Renal cortical epithelial cell (primary cell): ENCODE measurements at places on chromosomes 7 and 10. TPM values are rescaled to one million over a fixed set of nuclear protein-coding genes. Genes with fewer than 3 reads are reported as not detected.
A peak's percentile ranks its signal among the peaks of the same experiment; 100 is the strongest.

Gene PARP12
- 37.9 and 61.8 TPM in 2 replicates for total RNA-seq

Gene FXYD4
- not detected in 2 replicates for total RNA-seq

Gene ARHGAP22
- total RNA-seq, result 19.7 and 39.2 TPM in 2 replicates

Gene NUDT13
- 1.2 and 1.7 TPM in 2 replicates for total RNA-seq

GRCh38 chr7:151637781-151638261 is 118.1 kb upstream of the RHEB start:
- no peak for DNase-seq

DNA sequence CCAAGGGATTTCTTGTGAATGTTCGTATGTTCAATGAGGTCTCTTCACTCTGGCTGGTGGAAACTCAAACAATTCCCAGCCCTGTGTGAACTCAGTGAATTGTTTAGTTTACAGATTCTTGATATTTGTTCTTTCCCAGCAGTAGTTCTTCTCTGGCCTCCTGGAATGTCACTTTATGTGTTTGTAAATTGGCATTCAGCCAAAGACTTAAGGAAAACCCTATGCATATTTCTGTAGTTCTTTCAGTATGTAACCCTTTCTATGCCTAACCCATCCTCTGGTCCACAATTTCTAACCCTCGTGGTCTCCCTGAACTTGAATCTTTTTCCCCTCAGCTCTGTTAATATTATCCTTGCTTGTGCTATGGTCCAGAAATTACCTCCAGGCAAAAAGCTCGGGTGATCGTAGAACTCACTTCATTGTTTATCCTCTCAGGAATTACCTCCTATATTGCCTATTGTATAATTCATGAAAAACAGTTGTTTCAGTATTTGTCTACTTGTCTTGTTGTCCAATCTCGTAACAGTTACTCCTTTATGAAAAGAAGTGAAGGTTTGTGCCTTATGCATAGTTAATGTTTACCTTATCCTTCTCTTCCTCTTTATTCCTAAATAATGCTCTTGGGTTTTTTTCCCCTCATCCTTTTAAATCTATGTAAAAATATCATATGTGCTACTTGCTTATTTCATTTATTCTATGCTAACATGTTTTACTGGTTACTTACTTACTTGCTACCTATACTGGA is 23.7 kb upstream of the AGR3 start:
- DNase-seq, result peak; percentile 94

DNA sequence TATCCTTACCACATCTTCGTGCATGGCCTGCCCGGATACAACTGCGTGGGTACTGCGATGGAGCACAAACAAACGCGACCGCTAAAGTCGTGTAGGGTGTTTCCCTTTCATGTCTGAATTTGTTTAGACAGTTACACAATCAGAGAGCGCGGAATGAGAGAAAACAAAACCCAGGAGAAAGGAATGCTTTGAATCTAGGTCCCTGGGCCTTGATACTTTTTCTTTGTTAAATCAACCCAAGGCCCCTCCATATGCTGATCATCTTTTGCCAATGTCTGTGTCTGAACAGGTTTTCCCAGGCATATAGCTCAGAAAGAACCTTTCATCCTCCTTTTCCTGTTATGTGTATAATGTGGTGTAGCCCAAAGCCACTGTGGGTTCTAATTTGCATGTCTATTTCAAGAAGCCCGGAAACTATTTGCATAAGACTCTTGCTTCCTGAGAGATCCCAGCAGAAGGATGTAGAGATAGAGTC is 145.8 kb downstream of the FRMD4A start:
- DNase-seq, result no peak

DNA sequence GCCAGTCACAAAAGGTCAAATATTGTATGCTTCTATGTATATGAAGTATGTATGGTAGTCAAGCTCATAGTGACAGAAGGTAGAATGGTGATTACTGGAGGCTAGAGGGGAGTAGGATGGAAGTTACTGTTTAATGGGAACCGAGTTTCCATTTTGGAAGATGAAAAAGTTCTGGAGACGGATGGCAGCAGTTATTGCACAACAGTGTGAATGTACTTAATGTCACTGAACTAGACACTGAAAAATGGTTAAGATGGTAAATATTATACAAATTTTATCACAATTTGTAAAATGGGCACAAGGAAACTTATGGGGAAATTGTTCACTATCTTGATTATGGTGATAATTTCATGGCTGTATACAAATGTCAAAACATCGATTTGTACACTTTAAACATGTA is 284.6 kb downstream of the GFRA1 start:
- DNase-seq, result no peak

- DNase-seq, result no peak
Observed at GRCh38 chr7:103063895-103064294, 10.7 kb downstream of the FBXL13 start.

GRCh38 chr7:135204341-135204749 is 7.0 kb downstream of the WDR91 start:
- DNase-seq, result peak; percentile 88

- peak; percentile 44 for DNase-seq
Observed at GRCh38 chr7:2225336-2225735, 7.4 kb downstream of the MAD1L1 start.

DNA sequence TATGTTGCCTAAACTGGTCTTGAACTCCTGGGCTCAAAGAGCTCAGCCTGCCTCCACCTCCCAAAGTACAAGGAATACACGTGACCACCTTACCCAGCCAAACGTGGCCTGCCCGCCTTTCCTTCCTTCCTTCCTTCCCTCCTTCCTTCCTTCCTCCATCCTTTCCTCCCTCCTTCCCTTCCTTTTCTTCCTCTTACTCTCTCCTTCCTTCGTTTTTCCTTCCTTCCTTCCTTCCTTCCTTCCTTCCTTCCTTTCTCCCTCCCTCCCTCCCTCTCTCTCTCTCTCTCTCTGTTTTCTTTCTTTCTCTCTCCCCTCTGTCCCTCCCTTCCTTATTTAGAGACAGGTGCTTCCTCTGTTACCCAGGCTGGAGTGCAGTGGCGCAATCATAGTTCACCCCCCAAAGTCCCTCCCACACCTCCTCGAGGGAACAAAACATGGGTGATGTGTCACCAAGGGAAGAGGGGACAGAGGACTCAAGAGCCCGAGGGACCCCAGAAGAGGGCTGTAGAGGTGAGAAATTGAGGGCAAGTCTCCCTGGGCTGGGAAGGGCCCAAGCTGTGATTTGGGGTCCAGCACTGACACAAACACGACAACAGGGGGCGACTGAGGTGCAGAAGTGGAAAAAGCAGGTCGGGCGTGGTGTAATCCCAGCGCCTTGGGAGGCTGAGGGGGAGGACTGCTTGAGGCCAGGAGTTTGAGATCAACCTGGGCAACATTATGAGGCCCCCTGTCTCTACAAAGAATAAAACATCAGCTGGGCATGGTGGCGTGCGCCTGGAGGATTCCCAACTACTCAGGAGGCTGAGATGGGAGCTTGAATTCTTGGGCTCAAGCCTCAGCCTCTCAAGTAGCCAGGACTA is 28.1 kb downstream of the EPHB4 start:
- peak; percentile 47 for DNase-seq

GRCh38 chr10:34102237-34102673 is 712.8 kb downstream of the PARD3 start:
- no peak for DNase-seq

DNA sequence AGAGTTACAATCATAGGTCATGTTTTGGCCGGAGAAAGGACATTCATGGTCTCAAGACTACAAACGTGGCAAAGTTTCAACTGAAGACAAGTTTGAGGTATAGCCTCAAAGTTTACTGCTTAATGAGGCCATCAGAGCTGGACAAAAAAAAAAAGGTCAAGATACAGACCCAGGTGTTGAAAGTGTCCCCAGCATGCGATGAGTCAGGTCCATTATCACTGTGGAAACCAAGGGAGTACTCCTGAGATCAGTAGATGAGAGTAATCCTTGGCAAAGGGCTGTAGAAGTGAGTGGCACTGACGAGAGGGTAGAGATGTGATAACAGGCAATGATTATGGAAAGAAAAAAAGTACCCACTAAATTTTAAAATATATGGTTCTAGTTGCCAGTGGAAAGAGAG is 80.1 kb upstream of the LRRN3 start:
- no peak for DNase-seq

DNA sequence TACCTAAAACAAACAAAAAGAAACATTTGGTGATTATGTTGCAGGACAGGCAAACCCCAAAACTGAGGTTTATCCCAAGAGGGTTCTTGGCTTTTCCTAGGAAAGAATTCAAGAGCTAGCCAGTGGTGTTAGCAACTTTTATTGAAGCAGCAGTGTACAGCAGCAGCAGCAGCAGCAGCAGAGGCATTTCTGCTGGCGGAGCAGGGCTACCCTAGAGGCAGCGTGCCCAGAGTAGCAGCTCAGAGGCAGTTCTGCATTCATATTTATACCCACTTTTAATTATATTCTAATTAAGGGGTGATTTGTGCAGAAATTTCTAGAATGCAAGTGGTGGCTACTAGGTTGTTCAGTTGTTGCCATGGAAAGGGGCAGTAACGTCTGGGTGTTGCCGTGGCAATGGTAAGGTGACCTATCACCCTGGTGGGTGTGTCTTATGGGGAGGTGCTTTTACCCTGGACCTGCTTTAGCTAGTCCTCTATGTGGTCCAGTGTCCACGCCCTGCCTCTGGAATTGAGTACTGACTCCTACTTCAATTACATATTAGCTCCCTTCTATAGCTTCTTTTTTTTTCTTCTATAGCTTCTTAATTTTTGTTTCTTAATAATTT is 53.9 kb downstream of the VCL start:
- DNase-seq, result peak; percentile 54

DNA sequence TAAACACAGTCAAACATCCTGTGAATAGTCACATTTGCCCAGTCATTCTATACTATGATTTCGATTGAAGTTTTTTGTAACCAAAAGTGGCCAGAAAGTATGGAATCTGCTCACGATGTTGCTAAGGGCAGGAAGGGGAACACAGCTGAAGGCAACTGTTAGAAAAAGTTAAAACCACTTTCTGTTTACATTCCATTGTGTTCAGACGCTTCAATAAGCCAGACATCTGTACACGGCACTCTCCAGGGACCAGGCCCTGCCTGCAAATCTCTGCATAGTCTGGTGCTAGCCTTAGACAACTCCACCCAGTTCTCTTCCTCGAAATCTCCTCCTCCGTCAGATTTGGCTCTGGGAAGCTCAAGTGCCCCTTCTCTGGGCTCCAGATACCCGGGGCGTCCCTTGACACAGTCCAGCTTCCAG is 17.1 kb upstream of the TMEM120A start:
- no peak for DNase-seq

GRCh38 chr7:840001-840600 is 7.8 kb downstream of the SUN1 start:
- DNase-seq, result no peak

DNA sequence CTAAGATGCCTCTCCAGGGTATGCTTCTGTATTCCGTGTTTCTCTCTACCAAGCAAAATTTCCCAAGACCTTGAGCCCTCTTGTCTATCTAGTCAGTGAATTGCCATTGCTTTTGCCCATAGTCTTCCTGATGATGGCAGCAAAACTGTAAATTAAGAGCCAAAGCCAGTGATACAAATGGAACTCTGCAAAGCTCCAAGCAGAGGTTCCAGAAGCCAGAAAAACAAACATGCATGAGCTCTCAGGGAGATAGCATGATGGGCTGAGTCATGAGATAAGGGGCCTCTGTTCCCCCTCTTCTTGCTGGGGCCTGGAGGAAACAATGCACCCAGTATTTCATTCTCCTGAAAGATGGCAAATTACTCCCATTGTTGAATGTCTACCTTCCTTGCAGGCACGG is 24.7 kb downstream of the LSMEM1 start:
- DNase-seq, result no peak

- DNase-seq, result no peak
Observed at GRCh38 chr10:23344241-23344841, at the start of gene C10orf67. TSS of gene C10orf67 (minus strand) at chr10:23344797. CDS start at chr10:23344774, 23 bp downstream.

- DNase-seq, result no peak
Observed at GRCh38 chr10:22978287-22978686, 50.4 kb downstream of the ARMC3 start.

DNA sequence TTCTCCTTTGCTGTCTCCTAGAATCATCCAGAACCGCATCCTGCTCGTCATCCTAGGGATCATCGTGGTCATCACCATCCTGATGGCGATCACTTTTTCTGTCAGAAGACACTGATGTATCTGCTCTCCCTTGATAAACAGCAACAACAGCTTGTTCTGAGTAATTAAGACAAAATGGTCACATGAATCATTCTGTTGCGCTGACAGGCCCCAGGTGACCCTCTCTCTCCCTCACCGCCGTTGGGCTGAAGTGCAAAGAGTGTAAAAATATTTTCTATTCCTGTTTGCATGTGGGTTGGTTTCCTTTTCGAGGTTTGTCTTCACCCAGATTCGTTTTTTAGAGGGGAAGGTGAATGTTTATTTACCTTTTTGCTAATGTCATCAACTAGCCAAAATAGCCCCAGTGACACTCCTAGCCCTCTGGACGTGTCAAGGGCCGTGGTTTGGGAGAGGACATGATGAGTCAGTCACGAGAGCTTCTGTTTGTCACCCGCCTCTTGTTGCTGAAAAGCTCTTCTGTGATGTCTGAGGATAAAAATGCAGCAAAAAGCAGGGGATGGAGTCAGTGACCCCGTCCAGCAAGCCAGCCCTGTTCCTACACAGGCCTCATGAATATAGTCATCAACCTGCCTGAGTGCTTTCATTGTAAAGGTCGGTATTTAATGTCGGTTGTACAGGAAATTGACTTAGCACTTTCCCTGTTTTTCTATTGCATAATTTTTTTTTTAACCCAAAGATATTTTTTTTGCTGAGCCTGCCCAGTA is 134.6 kb upstream of the TCF7L2 start:
- peak; percentile 83 for DNase-seq

DNA sequence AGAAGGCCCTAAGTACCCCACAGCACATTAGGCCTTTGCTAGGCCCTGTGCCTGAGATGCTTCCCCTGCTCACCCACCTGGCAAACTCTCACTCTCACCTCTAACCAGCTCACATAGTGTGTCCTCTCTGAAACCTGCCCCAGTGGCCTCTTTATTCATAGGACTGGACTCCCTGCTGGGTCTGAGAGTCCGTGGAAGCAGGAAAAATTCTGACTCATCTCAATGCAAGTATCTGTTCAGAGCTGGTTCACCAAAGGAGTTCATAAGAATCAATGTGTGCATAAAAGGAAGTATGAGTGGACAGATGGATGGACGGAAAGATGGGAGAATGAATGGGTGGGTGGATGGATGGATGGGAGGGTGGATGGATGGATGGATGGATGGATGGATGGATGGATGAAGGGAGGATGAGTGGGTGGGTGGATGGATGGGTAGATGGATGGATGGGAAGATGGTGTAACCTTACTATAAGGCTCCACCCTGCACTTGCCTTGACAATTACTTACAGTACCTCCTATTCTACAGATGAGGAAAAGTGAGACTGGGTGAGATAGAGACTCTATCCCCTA is 111.2 kb upstream of the ZMIZ1 start:
- DNase-seq, result no peak

- DNase-seq, result peak; percentile 72
Observed at GRCh38 chr10:84329986-84330651, 1.7 kb downstream of the CCSER2 start.
